ENCODE measurements at places on chromosomes 2 and 18. TPM values are rescaled to one million over a fixed set of nuclear protein-coding genes. Genes with fewer than 3 reads are reported as not detected.

The C2orf72 gene
- total RNA-seq: 0.42 TPM

The CXCR4 gene
- total RNA-seq: 215 TPM

DNA sequence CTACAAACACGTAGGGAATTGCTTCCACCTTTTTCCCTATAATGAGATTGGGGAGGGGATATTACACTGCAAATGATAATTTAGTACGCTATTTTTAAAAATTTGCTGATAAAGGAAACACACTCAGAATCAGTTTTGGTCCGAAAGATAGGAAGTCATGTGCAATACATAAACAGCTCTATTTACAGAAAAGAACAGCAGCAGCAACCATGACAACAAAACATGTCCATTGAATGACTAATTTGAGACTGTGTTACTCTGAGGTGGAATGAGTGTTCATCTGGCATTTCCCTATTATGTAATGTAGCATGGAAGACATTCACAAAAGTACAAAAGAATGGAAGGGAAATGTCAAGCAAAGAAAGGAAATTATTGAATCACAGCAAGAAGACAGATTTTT, 337.2 kb downstream of the NBAS start:
- no peak overlapping the region for H3K4me3 ChIP-seq
- peaks cover 2% of the 10 kb centered on the region for H3K27me3 ChIP-seq

- DNase-seq: no peak
- H3K27me3 ChIP-seq: no peaks in the 10 kb centered on the region
- H3K4me3 ChIP-seq: no peak overlapping the region
- no peaks in the 10 kb centered on the region for H3K36me3 ChIP-seq
- no peaks in the 10 kb centered on the region for H3K4me1 ChIP-seq
- no peak overlapping the region for H3K27ac ChIP-seq
Measured at GRCh38 chr18:75799449-75800330, 372.2 kb upstream of the SMIM21 start.

- H3K27me3 ChIP-seq: peaks cover 3% of the 10 kb centered on the region
- H3K4me1 ChIP-seq: no peaks in the 10 kb centered on the region
- H3K36me3 ChIP-seq: peaks cover 42% of the 10 kb centered on the region
- H3K27ac ChIP-seq: no peak overlapping the region
Measured at GRCh38 chr2:120134263-120134662, 88.9 kb downstream of the TMEM185B start.

DNA sequence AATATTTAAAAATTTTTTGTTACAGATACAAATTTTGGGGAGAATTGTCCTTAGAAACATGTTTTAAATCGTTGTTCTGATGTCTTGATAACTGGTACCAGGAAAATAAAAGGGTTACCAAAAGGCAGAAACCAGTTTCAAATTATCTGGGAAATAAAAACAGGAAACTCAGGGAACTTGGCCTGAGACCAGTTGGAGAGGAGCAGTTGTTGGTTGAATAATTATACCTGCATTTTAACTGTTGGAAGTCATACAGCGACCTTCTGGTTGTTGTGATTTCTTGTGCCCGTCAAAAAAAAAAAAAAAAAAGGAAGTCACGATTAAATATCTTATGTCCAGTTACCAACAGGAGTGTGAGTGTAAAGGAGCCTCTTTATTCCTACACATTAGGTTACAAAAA, 51.8 kb downstream of the CRIM1 start:
- H3K36me3 ChIP-seq: no peaks in the 10 kb centered on the region
- H3K4me3 ChIP-seq: no peak overlapping the region
- H3K4me1 ChIP-seq: peaks cover 4% of the 10 kb centered on the region
- H3K27ac ChIP-seq: no peak overlapping the region
- H3K27me3 ChIP-seq: no peaks in the 10 kb centered on the region
- DNase-seq: no peak

DNA sequence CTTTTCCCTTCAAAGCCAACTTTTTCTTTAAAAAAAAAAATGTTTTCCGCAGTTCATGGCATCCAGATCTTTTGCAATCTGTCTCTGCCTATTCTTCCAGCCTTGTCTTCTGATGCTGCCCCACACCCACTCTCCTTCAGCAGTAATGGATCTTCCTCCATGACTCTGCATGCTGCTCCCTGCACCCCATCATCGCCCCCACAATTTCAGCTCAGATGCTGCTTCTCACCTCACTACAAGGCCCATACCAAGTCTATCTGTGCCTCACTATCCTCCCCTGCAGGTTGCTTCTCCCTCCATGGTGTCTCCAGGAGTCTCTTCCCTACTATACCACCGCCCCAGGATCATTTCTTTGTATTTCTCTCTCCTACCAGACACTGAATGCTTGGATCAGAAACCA, 260.6 kb downstream of the ANAPC1 start:
- peaks cover 5% of the 10 kb centered on the region for H3K4me1 ChIP-seq
- H3K27me3 ChIP-seq: no peaks in the 10 kb centered on the region
- DNase-seq: no peak

Data from glutamatergic neuron (in vitro differentiated cells).